Neural crest cell (in vitro differentiated cells): ENCODE measurements at places on chromosomes 1 and 21. TPM values are rescaled to one million over a fixed set of nuclear protein-coding genes. Genes with fewer than 3 reads are reported as not detected.

DNA sequence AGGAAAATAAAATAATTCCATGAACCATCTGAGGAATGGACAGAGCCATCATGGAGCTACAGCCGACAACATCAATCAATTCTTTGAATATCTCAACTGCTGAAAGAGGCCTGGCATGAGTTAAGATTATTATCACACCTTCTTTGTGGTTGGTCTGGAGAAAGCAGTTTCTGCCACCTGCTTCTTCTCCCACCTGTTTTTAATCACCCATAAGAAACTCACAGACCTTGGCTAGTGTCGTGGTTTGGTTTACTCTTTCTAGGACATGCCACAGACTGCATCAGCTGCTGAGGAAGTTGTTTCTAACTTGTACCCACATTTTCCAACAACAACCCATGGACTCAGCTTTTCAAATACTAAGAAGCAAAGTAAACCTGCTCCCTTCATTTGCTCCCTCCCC, 65.6 kb downstream of the NTPCR start:
- no peaks in the 10 kb centered on the region for H3K27me3 ChIP-seq
- peaks cover 21% of the 10 kb centered on the region for H3K4me1 ChIP-seq
- H3K27ac ChIP-seq = no peak overlapping the region

DNA sequence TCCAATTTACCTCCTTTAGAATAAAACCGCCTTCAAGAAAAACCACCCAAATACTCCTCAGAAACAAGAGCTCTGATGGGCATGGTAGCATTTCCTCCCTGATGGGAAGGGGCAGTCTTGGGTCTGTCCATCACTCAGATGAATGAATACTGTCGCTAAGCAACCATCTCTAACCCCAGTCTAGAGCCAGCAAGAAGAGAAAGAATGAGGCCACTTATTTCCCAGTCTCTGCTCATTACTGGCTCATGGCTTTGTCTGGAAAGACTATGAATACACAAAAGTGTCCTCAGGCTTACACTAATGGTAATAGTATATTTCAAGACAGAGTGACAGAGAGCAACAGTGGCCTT, 51.0 kb upstream of the F3 start:
- H3K4me3 ChIP-seq = peak overlapping the region; percentile 73
- H3K36me3 ChIP-seq = no peaks in the 10 kb centered on the region
- H3K27ac ChIP-seq = peak overlapping the region; percentile 92
- H3K27me3 ChIP-seq = no peaks in the 10 kb centered on the region
- DNase-seq = peak; percentile 18

GRCh38 chr1:42178249-42178648, 13.7 kb upstream of the GUCA2A start:
- no peak overlapping the region for H3K27ac ChIP-seq
- peaks cover 9% of the 10 kb centered on the region for H3K4me1 ChIP-seq
- H3K36me3 ChIP-seq = peaks cover 3% of the 10 kb centered on the region

DNA sequence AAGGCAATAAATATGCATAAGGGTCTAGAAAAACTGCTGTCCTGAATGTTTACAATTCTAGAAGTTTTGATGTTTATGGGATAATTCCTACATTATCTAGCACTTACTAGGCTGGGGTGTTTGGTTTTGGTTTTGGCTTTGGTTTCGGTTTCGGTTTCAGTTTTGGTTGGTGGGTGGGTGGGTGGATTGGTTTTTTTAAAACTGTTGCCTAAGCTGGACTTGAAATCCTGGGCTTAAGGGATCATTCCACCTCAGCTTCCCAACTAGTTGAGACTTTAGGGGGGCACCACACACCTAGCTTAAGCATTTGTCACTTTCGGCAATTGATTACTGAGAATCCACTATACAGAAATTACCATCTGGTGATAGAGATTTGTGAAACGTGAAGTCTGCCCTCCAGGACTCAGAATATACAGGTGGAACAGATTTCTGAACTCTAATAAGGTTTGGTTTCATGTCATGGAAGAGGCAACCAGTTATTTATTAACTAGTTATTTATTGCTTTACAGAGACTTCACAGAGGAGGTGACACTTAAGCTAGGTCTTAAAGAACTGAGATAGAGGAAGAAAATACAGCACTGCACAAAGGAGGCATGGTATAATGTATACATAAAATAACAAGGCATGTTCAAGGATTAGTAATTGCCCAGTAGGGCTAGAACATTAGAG, 69.6 kb downstream of the PIK3R3 start:
- DNase-seq = no peak
- H3K27me3 ChIP-seq = no peaks in the 10 kb centered on the region
- H3K27ac ChIP-seq = no peak overlapping the region
- H3K4me1 ChIP-seq = no peaks in the 10 kb centered on the region
- peaks cover 22% of the 10 kb centered on the region for H3K36me3 ChIP-seq

- no peaks in the 10 kb centered on the region for H3K27me3 ChIP-seq
- peaks cover 50% of the 10 kb centered on the region for H3K36me3 ChIP-seq
- no peak overlapping the region for H3K4me3 ChIP-seq
- H3K27ac ChIP-seq = no peak overlapping the region
- H3K4me1 ChIP-seq = no peaks in the 10 kb centered on the region
- no peak for DNase-seq
These were observed 1530.9 kb upstream of the TPTE start for GRCh38 chr21:8990326-8991087.

GRCh38 chr1:117268535-117269455, 58.1 kb upstream of the VTCN1 start:
- DNase-seq = no peak
- no peak overlapping the region for H3K27ac ChIP-seq

GRCh38 chr1:112505878-112506277, 2.9 kb upstream of the WNT2B start:
- peaks cover 91% of the 10 kb centered on the region for H3K27me3 ChIP-seq
- H3K36me3 ChIP-seq = no peaks in the 10 kb centered on the region
- H3K4me3 ChIP-seq = no peak overlapping the region
- peaks cover 11% of the 10 kb centered on the region for H3K4me1 ChIP-seq
- DNase-seq = no peak

DNA sequence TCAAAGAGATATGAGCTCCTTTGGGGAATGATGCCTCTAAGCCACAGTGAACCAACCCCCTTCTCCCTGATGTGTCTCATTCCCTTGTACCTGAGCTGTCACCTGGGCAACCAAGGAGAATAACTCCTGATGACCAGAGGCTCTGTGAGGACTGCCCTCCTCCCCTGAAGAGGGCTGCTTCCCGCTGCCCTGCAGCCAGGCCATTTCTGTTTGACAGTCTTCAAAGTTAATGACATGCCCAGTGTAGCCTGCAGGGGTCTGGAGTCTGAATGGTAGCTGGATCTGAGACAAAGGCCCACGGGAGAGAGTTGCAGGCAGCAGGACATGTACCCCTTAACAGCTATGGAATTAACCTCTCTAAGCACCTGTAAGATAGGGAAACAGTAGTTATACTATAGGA, 3.4 kb upstream of the SLFNL1 start:
- H3K4me3 ChIP-seq = peak overlapping the region; percentile 73
- DNase-seq = peak; percentile 26
- peaks cover 19% of the 10 kb centered on the region for H3K36me3 ChIP-seq

DNA sequence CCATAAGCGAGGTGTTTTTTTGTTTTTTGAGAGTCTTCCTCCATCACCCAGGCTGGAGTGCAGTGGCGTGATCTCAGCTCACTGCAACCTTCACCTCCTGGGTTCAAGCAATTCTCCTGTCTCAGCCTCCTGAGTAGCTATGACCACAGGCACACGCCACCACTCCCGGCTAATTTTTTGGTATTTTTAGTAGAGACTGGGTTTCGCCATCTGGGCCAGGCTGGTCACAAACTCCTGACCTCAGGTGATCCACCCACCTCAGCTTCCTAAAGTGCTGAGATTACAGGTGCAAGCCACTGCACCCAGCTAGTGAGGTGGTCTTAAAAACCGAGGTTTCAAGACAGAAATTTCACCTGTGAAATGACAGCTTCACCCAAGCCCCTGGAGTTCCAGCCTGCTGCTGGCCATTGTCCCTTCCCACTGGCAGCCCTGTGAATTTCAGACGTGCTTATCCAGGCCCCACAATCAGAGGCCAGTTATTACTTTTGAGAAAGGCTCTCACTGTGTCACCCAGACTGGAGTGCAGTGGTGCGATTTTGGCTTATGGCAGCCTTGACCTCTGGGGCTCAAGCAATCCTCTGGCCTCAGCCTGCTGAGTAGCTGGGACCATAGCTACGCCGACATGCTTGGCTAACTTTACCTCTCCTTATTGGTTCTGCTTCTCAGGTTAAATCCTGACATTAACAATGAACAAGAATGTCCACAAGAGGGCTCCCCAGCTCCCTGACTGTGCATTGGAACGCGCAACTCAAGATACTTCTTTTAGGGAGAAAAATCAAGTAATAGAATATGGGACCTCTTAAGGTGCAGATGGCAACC, 19.4 kb downstream of the ENO1 start:
- peaks cover 24% of the 10 kb centered on the region for H3K4me1 ChIP-seq
- no peak overlapping the region for H3K27ac ChIP-seq
- peak; percentile 54 for DNase-seq
- H3K4me3 ChIP-seq = peak overlapping the region; percentile 28
- peaks cover 30% of the 10 kb centered on the region for H3K36me3 ChIP-seq
- no peaks in the 10 kb centered on the region for H3K27me3 ChIP-seq

DNA sequence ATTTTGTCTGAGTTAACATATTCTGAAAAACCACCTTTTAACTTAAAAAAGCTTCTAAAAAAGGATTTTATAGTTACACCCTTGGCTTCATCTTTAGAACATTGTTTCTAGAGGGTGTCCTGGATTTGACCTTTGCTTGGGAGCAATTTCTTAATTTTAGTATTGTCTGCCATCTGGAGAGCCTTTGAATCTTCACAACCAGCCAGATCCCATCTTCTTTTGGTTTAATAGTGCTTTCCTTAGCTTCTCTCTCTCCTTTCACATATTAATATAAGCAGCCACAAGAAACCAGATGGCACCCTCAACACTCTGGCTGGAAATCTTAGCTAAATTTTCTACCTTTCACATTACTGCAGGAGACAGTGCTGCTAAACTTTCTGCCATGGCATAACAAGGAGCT, 76.5 kb upstream of the TSPAN2 start:
- H3K27me3 ChIP-seq = no peaks in the 10 kb centered on the region
- no peak overlapping the region for H3K27ac ChIP-seq
- no peak overlapping the region for H3K4me3 ChIP-seq

DNA sequence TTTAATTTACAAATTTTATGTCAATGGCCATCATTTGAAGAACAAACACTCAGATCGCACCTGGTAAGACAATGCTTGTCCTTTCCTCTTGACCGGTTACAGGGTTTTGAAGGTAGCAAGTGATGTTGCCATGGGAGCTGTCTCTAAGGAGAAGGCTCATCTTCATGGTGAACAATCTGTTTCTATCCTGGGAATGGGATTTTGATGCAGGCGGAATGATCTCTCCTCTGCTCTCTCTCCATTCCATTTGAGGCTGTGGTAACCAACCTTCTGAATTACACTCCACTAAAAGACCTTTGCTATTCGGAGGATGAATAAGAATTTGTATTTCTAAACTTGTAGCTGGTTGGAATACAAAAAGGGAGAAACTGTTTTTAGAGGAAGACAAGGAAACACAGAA, 57.9 kb upstream of the SLC5A9 start:
- no peaks in the 10 kb centered on the region for H3K36me3 ChIP-seq
- H3K4me3 ChIP-seq = no peak overlapping the region
- H3K27ac ChIP-seq = no peak overlapping the region
- H3K27me3 ChIP-seq = peaks cover 31% of the 10 kb centered on the region
- DNase-seq = no peak

GRCh38 chr1:18882486-18882885, 19.9 kb downstream of the ALDH4A1 start:
- no peak overlapping the region for H3K4me3 ChIP-seq
- no peaks in the 10 kb centered on the region for H3K36me3 ChIP-seq
- H3K4me1 ChIP-seq = no peaks in the 10 kb centered on the region
- H3K27ac ChIP-seq = no peak overlapping the region

GRCh38 chr1:29856340-29857114, 620.2 kb downstream of the PTPRU start:
- DNase-seq = no peak
- H3K4me3 ChIP-seq = no peak overlapping the region
- no peaks in the 10 kb centered on the region for H3K36me3 ChIP-seq
- peaks cover 7% of the 10 kb centered on the region for H3K4me1 ChIP-seq

DNA sequence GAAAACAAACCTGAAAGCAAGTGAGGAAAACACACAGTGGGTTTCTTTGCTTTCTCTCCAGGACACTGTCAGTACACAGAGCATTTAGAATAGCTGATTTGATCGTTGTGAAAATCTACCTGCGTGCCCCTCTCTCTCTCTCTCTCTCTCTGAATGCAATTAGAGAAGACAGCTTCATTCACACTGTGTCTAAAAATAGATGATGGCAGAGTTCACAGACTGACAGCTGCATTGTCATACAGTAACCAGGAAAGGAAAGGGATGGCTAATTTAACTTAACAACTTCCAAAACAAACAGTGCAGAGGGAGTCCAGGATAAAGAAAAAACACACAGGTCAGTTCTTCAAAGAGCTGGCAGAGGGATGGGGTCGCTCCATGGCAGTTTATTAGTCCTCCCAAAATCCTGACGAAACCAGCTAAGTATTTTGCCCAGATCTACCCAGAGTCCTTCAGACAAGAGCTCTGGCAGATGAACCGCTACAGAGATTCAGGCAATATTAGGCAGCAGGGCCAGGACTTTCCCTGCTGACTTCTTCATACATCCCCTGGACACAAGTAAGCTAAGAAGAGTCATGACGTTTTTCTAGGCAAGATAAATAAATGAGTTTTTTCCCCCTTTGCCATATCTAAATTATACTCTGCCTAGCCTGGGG, 58.9 kb downstream of the WLS start:
- peaks cover 36% of the 10 kb centered on the region for H3K4me1 ChIP-seq
- DNase-seq = no peak
- peak overlapping the region; percentile 73 for H3K27ac ChIP-seq
- H3K4me3 ChIP-seq = peak overlapping the region; percentile 4

DNA sequence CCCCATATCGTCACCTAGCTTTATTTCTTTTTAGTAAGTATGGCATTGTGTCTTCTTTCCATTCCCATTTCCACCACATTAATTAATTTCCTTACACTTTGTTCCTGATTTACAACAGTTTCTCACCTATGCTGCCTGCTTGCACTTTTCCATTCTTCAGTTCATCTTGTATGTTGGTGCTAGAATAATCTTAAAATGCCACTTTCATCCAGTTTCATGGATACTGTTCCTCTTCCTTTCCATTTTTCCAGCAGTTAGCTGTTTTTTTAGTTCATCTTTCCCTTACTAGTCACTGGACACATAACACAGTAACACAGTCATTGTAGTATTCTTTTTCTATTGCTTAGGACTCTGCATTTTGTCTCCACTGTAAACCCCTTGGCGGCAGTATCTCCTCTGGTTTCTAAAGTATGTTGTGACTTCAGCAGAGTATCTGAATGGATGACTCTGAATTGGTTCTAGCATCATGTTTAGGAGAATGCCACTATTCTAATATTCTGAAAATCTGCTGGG, 2.1 kb downstream of the CDC7 start:
- no peak for DNase-seq
- H3K27ac ChIP-seq = peak overlapping the region; percentile 0
- no peak overlapping the region for H3K4me3 ChIP-seq
- peaks cover 41% of the 10 kb centered on the region for H3K4me1 ChIP-seq
- no peaks in the 10 kb centered on the region for H3K27me3 ChIP-seq

Gene PLXNA2
- total RNA-seq = 35.0 and 37.7 TPM in 2 replicates

Gene KCNT2
- total RNA-seq = 10.1 and 12.6 TPM in 2 replicates

Gene PYHIN1
- not detected in 2 replicates for total RNA-seq

Gene TAS1R1
- not detected in 2 replicates for total RNA-seq

Gene AK2
- 134 and 135 TPM in 2 replicates for total RNA-seq

Gene PTPRC
- not detected in 2 replicates for total RNA-seq

Gene MYOG
- total RNA-seq = not detected in 2 replicates
